ENCODE measurements at places on chromosomes 1 and 21.

DNA sequence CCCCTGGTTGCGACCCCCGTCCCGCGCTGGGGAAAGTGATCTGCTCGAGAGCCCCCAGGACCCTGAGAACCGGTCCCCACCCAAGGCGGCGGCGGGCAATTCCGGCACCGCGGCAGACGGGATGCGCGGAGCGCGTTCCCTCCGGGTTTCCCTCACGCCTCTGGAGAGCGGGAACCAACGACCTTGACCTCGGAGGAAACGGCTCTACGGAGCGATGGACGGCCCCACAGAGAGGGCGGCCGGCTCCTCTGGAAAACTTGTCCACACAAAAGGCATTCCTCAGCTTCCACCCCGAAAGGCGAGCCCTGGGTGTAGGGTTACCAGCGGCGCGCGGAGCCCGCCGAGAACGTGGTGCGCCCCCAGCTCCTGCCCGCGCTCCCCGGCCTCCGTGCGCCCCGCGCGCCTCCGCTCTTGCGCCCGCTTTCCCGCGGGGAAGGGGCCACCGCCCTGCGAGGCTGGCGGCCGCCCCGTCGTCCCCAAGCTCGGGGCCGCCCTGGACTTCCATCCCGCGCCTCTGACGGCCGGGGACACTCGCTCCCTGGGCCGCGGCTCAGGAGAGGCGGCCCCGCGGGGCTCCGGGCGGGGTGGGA, 391 bp upstream of the KIAA1614 start:
- no peak for DNase-seq

GRCh38 chr1:180249725-180250498, 19.8 kb downstream of the LHX4 start:
- DNase-seq = no peak

- no peak for DNase-seq
Observed at GRCh38 chr1:59107516-59107915, 189.4 kb upstream of the FGGY start.

GRCh38 chr1:21325231-21325718, 35.0 kb upstream of the ECE1 start:
- DNase-seq = no peak

DNA sequence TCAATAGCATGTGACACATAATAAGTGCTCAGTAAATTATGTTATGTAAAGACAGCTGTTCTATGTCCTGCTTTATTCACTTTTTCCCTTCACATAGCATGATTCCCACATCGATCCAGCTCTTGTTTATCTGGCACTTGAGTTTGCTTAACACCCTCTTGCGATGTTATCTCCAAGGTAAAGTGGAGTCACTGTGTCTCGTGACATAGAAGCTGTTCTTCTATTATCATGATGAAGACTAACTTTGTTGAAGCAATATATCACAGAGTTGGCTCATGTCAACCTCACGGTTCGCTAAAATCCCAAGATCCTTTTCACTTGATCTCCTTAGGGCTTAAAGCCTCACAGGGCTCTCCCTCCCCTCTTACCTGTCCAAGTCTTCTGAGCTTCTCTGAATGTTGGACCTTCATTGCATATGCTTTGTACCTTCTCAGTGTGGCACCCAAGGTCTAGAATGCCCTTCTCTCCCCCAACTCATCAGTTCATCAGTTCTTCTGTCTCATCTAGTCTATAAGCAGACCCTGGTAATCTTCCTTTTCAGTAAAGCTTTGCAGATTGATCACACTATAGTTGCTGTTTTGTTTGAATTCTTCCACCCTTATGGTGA, 38.0 kb downstream of the PLXNA2 start:
- no peak for DNase-seq

DNA sequence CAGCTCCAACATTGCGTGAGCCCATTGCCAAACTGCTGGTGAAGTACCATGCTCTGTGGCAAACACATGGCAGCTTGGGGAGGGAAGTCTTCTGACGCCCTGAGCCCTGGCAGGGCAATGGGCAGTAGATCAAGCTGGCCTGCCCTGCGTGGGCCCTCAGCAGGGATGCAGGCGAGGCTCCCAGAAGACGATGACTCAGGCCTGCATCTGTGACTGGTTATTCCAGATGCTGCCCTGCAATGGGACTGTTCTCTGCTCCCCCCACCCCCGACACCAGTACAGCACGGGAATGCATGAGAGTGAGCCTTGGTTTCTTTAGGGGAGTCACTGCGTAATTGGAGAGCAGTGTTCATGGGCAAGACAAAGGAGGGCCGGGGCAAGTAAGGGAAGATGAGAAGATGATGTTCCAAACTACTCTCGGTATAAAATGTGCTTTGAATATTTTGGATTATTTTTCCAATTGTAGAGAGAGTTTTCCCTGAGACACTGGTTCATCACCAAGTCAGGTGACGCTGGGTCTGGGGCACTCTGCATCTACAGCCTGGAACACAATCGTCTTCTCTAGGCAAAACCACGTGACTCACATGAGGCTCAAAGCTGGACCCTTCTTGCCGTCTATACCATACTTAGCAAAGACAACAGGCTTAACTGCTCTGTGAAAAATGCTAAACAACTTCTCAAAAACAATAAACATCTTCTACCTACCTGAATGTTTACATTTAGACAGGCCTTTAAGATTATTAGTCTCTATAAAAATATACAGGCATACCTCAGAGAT, 9.0 kb upstream of the C1orf198 start:
- DNase-seq = no peak

DNA sequence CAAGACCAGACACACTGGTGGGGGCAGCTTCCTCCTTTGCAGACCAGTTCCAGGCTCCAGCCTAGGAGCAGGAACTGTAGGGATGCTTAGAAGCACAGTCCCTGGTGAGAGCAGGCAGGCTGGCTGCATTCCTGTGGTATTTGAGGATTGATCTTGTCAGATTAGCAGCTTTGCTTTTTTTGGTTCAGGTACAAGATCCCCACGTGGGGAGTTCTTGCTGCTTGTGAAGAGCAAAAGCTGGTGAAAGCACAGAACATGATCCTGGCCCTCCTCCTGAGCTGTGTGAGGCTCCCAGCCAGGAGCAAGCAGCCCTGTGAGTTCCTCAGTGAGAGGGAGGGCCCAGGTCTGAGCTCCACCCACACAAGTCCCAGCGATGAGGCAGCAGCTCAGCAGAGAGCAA, 75.3 kb upstream of the ARTN start:
- no peak for DNase-seq

GRCh38 chr1:205382561-205382960, 25.8 kb upstream of the KLHDC8A start:
- no peak for DNase-seq

DNA sequence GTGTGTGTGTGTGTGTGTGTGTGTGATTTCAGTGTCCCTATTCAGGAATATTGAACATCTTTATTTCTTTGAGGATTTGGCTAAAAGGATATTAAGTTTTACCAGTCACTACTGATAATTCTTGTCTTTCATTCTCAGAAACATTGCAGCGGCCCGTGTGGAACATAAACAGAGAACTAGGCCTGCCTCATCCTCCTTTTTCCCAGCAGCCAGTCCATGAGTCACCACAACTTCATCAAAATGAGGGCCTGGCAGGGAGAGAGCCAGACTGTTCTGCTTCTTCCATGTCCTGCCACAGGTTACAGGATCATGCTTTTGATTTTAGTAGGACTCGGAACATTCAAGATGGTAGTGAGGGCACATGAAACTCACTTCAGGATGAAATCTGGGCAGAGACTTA, 50.7 kb downstream of the LRIG2 start:
- no peak for DNase-seq

DNA sequence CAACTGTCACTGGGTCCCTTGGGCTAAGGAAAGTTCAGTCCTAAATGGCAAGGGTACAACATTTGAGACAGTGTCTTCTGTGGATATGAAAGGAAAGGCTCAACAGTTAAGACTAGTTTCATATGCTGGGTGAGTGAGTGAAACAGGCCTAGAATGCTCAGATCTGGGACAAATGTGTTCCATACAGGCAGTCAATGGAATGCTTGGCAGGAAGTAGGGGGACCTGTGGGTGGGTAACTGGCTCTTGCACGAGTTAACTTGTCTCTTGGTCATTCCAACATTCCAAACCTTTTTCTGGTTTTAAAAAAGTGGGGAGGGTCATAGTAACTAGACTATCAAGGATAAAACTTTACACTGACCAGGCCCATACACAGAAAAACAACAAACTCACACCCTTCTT, 17.8 kb upstream of the ADAM30 start:
- DNase-seq = no peak

DNA sequence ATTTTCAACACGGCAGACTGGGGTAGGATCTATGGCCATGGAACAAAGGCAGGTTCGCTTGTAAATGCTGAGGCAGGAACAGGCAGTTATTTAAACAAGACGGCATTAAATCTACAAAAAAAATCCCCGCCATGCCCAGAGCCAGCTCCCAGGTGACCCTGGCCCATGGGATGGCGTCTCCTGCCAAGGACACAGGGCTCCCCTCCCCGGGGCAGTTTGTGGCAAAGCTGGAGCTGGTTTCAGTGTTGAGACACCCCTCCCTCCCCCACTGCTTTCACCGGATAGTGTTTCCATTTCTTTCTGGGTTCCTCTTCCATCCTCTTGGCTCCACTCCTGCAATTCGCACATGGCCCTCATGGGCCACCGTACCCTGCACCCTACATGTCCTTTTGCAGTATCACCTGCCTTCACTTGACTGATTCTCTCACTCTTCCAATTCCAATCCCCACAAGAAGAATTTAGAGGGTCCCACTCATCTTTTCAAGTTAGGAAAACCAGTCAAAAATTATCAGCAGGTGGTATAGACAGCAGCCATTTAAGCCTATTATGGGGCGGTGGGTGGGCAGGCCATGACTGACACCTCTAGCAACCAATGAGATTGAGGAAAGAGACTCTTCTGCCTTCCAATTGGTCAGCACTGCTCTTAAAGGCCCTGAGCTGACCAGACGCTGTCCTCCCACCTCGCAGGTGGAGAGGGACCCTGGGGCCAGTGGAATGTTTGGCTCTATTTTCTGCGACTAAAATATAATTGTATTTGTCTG, 52.0 kb downstream of the OLIG1 start:
- DNase-seq = no peak

- DNase-seq = peak; percentile 22
Observed at GRCh38 chr1:117128323-117129079, 7.0 kb upstream of the TRIM45 start.

DNA sequence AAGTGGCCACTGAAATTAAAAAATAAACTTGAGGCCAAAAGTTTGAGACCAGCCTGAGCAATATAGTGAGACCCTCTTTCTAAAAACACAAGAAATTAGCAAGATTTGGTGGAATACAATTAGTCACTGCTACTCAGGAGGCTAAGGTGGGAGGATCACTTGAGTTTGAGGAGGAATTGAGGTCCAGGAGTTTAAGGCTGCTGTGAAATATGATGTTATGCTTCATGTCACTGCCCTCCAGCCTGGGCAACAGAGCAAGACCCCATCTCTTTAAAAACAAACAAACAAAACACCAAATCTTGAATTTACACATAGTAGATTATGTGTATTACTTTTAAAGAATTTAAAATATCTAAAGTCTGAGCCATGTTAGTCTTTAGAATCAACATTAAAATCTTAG, 6.3 kb upstream of the FNBP1L start:
- DNase-seq = no peak

DNA sequence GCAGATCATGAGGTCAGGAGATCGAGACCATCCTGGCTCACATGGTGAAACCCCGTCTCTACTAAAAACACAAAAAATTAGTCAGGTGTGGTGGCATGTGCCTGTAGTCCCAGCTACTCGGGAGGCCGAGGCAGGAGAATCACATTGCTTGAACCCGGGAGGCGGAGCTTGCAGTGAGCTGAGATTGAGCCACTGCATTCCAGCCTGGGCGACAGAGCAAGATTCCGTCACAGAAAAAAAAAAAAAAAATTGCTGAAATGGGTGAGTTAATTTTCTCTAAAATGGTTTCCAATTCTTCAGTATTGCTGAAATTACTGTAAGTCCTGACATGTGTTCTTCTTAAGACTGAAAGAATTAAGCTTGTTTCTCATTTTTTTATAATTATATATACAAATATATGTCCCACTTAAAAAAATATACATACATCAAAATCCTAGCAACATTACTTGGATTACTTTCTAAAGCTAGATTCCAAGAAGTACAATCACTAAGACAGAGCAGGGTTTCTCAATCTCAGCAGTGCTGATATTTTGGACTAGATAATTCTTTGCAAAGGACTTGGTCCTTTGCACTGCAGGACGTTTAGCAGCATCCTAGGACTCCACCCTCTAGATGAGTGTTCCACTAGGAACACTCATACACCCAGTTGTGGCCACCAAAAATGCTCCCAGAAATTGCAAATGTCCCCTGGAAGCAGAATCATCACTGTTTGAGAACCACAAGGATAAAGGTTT, 24.8 kb downstream of the ZNHIT6 start:
- DNase-seq = no peak

- no peak for DNase-seq
Observed at GRCh38 chr1:59025898-59026426, 242.1 kb upstream of the JUN start.

DNA sequence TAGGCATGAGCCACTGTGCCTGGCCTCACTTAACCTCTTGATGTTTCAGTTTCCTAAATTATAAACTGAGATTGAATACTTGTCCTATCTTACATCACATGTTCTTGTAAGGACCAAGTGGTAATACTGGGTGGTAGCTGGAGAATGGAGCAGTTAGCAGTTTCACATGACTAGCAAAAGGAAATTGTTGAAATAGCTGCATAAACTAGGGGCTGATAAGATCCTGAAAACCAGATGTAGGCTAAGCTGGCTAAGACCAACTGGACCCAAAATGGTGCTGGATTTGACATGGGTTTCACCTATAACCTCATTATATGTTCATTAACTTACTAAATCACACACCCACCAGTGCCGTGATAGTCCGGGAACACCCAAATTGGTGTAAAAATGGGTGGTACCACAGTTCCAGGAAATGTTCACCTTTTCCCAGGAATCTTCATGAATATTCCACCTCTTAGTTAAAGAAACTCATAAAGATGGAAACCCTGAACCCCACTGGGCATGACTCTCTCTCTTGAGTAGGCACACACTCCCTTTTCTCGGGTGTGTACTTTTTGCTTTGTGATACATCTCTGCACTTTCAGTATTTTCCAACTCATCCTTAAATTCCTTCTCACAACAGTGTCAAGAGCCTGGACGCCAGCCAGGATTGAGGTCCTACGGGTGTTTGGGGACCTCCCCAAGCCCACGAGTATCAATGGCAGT, at the start of gene PAPPA2:
PAPPA2 (plus strand) TSS at position 502 of the 705 bp plus-strand sequence. CDS start 93,148 bp downstream, outside the sequence.
- DNase-seq = no peak

Data from central memory CD4-positive, alpha-beta T cell (primary cell).